Stimulated activated CD8-positive, alpha-beta memory T cell treated with anti-CD3 and anti-CD28 coated beads, Interleukin-4, amount 100 ng/mL, for 48 hours (primary cell): ENCODE measurements at places on chromosomes 16 and 17.

- DNase-seq: no peak
These were observed 587 bp downstream of the HS3ST4 start for GRCh38 chr16:25692351-25692741.

GRCh38 chr17:14310101-14310500, 9.2 kb downstream of the HS3ST3B1 start:
- no peak for DNase-seq

GRCh38 chr16:31295206-31295605, 35.4 kb downstream of the ITGAM start:
- DNase-seq: no peak

DNA sequence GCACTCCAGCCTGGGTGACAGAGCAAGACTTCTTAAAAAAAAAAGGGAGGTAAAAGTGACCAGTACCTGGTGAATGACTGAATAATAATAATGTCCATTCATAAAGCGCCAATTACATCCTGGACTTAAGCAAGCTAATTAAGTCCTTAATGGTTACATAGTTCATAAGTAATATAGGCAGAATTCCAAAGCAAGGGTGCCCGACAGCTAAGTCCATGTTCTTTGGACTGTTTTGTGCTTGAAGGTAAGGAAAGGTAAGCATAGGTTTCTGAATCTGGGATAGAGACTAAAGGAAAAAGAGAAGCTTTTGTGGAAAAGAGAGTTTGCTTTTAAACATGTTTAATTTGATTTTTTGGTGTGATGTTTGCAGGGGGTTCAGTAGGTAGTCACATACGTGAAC, 9.8 kb downstream of the POLR2A start:
- DNase-seq: no peak

GRCh38 chr16:62921904-62922303, 885.7 kb upstream of the CDH8 start:
- no peak for DNase-seq

- no peak for DNase-seq
These were observed 2.8 kb downstream of the CAPN15 start for GRCh38 chr16:530111-530817.

- no peak for DNase-seq
These were observed 67.7 kb downstream of the WSCD1 start for GRCh38 chr17:6137716-6138502.

- DNase-seq: no peak
These were observed 410.2 kb upstream of the PSMD7 start for GRCh38 chr16:73886426-73886825.

GRCh38 chr16:9677301-9677653, 505.0 kb downstream of the GRIN2A start:
- no peak for DNase-seq

DNA sequence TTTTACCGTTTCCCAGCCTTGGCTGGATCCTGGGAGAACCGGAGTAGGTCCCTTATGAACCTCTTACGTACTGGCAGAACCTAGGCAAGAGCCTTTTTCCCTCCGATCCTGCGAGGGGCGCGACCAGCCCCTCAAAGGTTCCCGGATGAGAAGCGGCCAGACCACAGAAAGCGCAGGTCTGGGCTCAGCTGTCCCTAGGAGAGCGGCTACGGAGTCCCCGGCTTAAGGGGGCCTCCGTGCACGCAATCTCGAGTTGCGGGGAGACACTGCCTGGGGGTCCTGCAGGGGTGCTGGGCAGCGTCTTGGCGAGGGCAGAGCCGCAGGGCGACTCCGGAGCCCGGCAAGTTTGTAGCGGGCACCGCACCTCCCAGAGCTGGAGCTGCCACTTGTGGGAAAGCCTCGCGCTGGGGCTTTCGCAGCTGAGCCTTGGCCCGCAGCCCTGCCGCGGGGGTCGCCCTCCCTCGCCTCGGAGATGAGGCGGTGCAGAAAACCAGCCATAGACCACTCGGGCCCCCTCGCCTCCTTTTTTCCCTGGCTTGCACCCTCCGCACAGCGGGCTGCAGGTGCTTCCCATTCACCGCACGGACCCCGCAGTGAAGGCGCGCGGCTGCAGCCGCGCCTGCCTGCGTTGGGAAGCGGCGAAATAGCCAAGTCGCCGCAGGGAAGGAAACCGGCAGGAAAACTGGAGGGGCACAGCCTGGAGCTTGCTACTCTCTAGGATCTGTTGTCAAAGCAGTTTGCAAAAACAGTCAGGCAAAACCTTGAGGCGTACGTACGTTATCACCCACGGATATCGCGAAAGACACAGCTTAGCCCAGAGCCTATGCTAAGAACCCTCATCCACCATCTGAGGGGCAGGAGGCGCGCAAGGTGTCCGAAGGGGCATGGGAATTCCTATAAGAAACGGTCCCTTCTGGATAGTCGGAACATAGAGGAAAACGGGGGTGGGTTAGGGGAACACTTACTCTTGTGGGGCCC, 834 bp downstream of the CDH8 start:
- no peak for DNase-seq

DNA sequence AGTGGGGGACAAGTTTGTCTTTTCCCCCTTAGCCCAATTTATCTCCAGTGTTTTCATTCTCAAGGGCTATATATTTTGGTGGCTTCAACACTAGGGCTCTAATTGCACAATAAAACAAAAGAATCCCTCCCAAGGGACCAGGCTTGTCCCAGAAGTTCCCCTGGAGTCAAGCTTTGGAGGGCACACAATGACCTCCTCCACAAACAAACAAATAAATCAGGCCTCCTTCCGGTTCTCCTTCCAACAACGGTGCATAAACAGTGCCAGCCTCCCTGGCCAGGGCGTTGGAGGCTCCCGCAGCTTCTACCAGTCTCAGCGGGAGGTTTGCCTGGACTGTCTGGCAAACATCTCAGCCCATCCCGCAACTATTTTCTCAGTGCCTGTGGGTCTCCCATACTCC, 188.0 kb upstream of the FOXF1 start:
- DNase-seq: no peak

GRCh38 chr17:5365831-5366230, 53.6 kb downstream of the NUP88 start:
- DNase-seq: no peak

DNA sequence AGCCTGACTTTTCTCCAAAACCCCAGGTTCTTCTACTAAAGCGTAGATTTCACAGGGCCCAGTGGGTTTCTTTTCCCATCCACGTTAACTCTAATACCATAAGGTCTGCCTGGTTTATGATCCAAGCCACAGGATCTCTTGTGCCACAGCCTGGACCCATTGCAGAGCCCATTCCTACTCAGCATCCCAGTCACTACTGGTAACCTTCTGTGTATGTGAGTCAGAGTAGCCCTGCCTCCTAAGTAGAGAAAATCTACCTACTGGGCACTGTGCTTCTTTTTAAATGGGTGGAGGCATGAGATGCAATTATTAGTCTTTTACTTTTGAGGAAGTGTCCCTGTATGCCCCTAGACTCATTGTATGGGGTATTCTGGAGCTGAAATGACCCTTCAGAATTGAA, 13.5 kb downstream of the CCL11 start:
- no peak for DNase-seq

GRCh38 chr17:29723278-29724047, 100.8 kb upstream of the CORO6 start:
- DNase-seq: no peak

- no peak for DNase-seq
These were observed 1.5 kb upstream of the NQO1 start for GRCh38 chr16:69727916-69728270.

DNA sequence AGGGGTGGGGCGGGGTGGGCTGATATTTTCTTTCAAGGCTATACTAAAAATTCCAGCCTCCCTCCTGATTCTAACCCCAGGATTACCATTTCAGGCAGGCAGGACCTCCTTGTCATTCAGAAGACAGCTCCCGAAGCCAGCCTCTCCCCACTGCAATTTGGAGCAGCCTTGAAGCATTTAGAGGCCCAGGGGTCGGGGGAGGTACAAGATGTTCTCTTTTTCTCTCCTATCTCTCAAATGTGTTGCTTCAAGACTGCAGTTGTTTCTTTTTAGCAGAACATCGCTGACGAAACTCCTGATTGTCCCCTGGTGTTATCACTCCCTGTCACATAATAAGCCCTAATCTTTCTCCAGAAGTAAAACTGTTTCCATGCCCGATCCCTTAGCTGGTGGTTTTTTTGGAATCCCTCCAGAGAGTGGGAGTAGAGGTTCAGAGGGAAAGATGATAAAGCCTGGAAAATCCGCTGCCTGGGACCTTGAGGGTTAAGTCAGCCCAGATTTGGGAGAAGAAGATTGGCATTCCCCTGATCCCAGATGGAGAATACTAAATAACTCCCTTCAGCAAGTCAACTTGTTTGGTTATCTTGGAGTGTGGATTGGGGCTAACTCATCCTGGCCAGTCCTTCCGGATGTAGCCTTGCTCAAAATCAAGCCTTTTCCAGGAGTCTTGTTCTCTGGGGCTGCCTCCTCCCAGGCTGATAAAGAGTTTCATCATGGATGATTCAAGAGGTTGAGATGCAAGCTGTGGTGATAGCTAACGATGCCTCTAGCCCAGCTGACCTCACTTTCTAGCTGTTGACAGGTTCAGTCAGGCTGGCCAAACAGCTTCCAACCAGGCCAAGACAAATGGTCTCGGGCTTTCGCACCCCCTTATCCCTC, 71.3 kb downstream of the SOX9 start:
- no peak for DNase-seq

- DNase-seq: no peak
These were observed 775.9 kb upstream of the GOT2 start for GRCh38 chr16:59510008-59510424.

- no peak for DNase-seq
These were observed 9.2 kb downstream of the SP2 start for GRCh38 chr17:47905221-47905733.

GRCh38 chr16:48498769-48499631, 111.0 kb downstream of the N4BP1 start:
- DNase-seq: no peak

DNA sequence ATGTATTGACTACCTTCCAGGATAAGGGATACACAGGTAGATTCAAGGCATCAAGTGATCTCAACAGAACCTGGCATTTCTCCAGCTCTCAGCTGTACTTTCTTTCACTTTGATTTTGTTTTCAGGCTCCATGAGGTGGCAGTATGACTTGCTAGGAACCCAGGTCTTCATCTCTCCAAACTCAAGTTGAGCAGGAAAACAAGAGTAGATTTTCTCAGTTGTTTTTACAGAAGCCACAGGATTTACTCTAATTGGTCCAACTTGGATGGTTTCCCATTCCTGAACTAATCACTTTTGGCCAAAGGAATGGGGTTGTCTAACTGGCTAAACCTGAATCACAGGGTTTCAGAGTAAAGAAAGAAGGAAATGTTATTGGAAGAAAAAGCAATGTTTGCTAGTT, 146.6 kb downstream of the TRIM37 start:
- no peak for DNase-seq

DNA sequence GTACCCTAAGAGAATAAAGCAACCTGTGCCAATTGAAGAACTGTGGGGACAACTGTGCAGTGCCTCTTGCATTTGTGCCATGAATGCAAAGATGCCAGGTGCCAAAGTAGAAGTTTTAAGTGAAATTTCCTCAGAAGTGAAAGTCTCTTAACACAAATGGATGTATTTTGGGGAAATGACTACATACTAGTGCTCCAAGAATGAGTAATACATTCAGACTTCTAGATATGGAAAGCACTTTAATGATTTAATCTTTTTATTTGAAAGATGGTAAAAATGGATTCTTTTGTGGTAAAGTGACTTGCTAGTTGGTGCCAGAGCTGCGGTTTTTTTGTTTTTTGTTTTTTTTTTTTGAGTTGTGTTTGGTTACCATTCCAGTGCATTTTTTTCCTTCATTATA, 15.0 kb downstream of the UTP18 start:
- DNase-seq: no peak

GRCh38 chr16:31145398-31145990, 4.4 kb downstream of the PRSS36 start:
- DNase-seq: no peak

- no peak for DNase-seq
These were observed 24.6 kb upstream of the FMNL1 start for GRCh38 chr17:45197108-45197507.

GRCh38 chr16:49859125-49859811, 3.4 kb upstream of the ZNF423 start:
- no peak for DNase-seq

DNA sequence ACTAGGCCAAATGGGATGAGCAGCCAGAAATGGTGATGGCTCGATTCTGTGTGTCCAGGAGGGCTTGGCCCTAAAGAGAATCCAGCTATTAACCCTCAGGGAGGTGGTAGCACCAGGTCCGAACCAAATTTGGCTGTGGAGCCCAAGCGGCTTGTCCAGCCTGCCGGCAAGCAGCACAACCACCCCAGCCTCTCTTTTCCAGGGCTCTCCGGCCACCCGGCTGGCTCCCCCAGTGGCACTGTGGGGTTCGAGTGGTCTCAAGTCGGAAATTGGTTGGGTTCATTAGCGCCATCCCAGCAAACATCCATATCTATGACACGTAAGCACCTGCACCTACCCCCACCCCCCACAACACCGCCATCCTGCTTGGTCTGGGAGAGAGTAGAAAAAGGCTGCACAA, 35.4 kb downstream of the PLCD3 start:
- no peak for DNase-seq

- DNase-seq: no peak
These were observed 27.4 kb upstream of the GNAO1 start for GRCh38 chr16:56163938-56164337.

- no peak for DNase-seq
These were observed 1.5 kb downstream of the IST1 start for GRCh38 chr16:71896764-71897368.

DNA sequence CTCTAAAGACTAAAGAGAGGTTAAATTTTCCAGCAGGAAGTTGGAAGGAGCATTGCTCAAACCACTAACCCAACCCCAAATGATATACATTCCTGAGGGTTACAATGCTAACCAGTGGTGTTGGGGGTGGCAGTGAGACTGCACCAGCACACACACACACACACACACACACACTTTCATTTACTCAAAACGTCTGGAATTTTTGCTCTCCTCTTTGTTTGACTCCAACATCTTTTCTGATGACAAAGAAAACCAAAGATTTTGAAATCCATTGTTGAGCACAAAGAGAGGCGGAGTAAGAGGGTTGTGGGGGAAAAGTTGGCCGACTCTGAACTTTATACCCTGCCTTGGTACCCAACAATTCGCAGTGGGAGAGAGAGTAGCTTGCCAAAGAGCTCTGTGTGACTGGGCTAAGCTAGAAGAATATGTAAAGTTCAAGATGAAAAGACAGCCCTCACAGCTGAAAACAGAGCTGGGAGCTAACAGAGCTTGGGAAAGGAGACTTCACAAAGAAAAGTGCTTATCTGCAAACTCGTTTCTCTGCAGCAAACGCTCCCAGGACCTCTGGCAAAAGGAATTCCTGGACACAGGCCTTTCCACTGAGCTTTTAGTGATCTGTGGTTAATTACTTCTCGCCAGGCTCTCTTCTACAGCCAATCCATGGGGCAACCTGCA, 426.0 kb upstream of the CDH11 start:
- no peak for DNase-seq

GRCh38 chr16:89017543-89018281, 40.7 kb upstream of the CBFA2T3 start:
- no peak for DNase-seq
